ENCODE measurements at places on chromosomes 13 and 19.

- no peak for DNase-seq
Measured at GRCh38 chr19:10295305-10295846, 5.6 kb downstream of the ICAM5 start.

GRCh38 chr19:28640506-28640905 is 572.4 kb downstream of the UQCRFS1 start:
- DNase-seq = no peak

DNA sequence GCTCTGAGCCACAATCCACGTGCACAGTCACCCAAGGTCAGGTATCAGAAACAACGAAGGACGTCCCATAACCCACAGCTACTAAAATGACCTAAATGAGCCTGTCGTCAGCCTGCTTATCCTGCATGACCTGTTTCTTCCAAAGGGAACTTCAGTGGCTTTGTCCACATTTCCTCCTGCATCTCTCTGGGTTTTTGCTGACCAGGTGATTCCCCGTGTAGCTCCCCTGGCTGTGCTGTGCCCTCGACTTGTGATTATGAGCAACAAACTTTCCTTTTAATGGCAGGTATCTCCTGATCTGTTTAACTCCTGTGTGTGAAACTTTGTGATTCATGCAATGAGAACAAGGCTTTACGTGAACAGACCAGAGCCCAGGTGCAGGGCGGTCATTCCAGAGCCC is 81.0 kb downstream of the PEG3 start:
- DNase-seq = no peak

DNA sequence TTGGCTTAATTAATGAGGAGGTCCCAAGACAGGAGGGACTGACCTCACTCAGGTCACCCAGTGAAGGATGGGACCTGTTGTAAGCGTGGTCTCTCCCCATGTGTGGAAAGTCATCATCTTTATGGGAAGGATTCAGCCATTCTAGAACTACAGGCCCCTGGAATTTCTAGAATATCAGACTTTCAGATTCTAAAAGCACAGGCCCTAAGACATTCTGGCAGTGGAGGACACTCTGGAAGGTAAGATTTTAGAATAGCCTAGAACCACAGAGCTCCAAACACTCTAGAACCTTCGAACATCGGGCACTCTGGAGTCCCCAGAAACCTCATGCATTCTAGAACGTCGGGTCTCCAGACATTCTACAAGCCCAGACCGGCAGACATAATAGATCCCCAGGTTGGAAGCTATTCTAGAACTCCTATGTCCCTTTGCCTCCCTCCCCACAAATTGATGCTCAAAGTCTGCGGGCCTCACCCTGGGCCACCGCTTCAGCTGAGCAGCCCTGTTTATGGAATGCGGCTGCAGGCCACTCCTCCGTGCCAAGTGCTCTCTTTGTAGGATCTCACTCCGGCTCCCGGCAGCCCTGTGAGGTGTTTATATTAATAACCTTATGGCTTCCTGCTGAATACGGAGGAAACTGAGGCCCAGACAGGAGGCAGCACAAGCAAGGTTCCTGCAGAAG is 1.9 kb upstream of the KLK15 start:
- DNase-seq = no peak

DNA sequence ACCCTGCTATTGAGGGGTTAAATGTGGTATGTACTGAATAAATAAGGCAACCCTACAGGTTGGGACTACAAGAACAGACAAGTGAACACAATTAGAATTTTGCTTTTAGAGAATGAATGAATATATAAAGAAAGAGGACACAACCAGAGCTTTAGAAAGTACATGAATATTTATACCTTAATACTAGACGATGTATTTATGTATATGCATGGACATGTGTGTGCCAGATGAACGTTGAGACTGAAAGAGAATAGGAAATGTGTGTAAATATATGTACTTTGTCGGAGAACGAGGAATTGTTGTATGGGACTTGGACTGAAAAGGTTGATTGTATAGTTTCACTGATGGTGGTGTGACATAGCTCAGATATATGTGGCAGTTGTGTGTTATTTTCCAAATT is 9.3 kb upstream of the COG6 start:
- DNase-seq = no peak

GRCh38 chr13:33108620-33109019 is 92.4 kb downstream of the KL start:
- DNase-seq = no peak

DNA sequence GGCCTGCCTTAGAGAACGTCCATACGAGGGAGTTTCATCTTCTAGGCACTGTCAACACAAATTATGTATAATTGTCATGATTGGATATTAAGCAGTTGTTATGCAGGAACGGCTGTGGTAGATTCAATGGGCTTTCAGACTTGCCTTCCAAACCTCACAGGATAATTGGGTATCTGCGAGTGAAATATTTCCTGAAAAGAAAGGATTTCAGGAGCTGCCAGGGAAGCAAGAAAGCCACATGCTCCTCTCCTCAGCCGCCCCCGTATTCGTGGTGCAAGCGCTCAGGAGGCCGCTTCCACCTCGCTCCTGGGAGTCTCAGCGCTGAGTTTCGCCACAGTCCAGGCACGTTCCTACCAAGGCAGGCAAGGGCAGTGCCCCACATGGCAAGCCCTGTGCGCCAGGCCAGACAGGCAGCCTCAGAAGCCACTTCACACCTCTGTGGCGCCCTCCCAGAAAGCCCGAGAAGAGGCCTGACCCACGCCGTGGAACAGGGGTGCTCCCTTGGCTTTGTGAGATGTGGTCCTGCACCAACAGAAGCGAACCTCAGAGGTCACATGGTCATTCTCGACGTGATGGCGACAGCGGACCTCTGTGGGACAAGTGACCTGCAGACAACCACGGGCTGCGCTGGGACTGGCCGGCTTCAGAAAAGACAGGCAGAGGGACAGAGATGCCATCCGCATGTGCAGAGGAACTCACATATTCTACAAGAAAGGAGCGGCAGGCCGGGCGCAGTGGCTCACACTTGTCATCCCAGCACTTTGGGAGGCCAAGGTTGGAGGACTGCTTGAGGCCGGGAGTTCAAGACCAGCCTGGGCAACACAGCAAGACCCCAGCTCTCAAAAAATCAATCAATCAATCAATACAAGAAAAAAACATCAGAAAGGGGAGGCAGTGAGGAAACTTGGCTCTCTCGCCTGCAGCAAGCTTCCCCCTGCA is 41.4 kb downstream of the CEBPG start:
- no peak for DNase-seq

DNA sequence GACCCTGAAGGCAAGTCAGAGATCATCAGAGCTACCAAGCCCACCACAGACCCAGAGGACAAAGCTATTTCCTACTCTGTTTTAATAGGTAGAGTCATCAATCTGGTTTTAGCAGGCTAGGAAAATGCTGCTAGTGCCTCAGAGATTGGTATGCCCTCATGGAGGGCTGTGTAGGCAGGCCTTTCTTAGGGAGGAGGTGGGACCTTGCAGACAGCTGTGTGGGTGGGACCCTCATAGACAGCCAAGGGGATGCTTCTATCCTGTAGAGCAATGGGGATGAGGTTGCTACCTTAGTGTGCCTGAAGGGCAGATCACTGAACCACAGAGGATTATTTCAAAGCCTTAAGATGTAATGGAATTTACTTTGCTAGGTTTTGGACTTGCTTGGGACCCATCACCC is 534.9 kb upstream of the KLF12 start:
- no peak for DNase-seq

GRCh38 chr19:49629659-49630058 is 10.3 kb downstream of the RRAS start:
- DNase-seq = no peak

GRCh38 chr13:40026174-40026585 is 370.7 kb downstream of the COG6 start:
- DNase-seq = no peak

- DNase-seq = no peak
Measured at GRCh38 chr13:27797228-27797624, 4.9 kb downstream of the GSX1 start.

DNA sequence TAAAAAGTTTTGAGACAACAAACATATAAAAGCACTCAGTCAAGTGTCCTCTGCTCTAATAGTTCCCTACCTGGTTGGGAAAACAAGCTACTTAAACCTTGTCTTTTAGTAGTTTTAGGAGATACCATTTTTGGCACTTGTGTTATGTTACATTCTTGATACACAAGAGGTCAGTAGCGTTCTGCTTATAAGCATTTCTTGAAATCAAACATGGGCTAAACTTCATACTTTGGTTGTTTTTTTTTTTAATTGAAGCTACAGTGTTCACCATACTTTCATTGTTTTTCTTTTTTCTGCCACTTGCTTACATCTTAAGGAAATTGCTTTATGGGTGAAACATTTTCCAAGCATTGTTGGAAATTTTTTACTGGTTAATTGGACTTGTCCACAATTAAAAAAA is 12.9 kb downstream of the NHLRC3 start:
- no peak for DNase-seq

GRCh38 chr13:36769126-36769525 is 49.9 kb upstream of the RFXAP start:
- no peak for DNase-seq

GRCh38 chr19:40284501-40285352 is at the start of gene AKT2:
Gene AKT2, minus strand, starts transcription at chr19:40285345. Its CDS starts 20,078 bp downstream, at chr19:40265267.
- DNase-seq = no peak

DNA sequence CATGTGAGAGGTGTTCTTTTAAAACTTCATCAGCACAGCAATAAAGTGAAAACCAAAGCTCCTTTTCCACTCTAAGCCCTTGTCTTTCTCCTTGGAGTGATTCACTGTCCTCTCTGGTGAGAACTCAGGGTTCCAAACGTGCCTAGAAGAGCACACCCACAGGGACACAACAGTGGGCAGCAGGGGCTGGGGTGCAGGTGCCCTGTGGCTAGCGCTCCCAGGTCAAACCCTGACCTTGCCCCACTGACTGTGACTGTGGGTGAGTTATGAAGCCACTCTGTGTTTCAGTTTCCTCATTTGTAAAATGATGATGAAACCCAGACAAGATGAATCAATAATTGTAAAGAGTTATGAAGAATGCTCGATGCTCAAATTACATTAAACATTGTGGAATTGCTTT is 37.6 kb upstream of the IGFL1 start:
- DNase-seq = no peak

GRCh38 chr13:48188131-48188530 is 44.9 kb upstream of the ITM2B start:
- DNase-seq = no peak

DNA sequence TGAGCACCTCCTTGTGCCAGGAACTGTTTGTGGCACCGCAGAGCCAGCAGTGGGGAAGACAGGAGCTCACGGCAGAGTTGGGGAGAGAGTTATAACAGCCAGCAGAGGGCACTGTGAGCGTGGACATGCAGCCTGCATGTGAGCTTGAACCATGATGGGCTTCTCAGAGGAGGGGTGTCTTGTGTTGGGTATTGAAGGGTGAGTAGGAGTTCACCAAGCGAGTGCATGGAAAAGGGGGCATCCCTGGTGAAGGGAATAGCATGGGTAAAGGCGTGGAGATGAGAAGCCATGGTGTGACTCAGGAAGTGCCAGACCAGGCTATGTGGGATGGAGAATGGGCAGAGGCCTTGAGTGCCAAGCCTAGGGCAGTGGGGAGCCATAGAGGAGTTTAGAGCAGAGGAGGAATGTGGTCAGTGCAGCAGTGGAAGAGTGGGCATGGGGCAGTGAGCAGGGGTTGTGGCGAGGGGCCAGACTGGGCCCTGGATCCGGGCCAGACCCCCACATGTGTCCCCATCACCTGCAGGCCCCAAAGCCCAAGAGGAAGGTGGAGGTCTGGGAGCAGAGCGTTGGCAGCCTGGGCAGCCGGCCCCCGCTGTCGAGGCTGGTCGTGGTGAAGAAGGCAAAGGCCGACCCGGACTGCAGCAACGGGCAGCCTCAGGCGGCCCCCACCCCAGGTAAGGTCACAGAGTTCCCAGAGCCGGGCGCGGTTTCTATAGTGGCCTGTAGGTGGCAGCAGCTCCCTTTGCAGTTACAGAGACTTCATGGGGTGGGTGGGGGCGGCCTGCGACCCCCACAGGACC is 11.8 kb upstream of the SHD start:
- peak; percentile 36 for DNase-seq

GRCh38 chr13:79775830-79776229 is 294.9 kb downstream of the NDFIP2 start:
- no peak for DNase-seq

DNA sequence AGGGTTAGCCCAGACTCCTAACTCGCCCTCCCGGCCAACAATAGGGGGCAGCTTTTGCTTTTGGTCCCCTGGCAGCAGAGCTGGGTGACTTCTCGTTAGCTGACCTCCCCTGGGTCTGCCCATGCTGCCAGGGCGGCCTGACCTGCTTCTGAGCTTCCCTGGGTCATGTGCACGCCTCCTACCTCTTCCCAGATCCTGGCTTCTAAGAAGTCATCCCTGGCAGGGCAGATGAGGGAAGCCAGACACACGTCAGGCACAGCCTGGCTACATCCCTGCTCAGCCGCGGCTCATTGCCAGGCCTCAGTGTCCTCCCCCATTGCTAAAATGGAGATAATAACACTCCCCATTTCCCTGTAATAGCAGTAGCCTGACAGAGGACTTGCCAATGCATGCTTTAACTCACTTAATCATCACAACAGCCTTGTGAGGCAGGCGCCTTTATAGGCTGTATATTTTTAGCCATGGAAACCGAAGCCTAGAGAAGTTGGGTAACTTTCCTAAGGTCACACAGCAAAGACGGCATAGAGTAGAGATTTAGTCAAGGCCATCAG is 2.1 kb downstream of the KCNK6 start:
- peak; percentile 47 for DNase-seq

DNA sequence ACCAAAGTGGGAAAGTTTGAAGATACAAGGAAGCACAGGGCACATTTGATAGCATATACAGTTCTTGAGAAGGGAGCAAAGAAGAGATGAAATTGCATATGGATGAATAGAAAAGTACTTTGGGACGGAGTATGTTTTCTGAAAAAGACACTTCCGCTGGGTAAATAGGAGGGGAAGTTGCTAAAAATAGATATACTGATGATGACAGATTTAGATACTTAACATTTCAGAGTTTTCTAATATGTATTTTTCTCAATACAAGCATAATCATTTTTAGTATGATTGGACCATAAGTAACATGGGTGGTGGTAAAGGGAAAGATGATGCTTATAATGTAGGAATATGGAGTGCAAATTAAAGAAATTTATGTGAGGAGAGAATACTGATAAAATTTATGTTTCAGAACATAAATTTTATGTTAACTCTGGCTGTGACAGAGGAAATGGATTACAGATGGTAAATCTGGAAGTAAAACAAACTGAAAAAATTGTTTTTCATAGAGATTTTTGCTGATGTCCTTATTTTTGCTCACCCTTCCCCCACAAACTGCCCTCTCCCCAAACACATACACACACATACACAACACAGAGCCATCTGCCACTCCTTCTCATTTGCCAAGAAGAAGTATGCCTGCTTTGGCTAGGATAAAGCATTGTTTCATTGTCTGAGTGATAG is 583.9 kb upstream of the MIR17HG start:
- DNase-seq = no peak

- DNase-seq = no peak
Measured at GRCh38 chr19:8087876-8088275, 35.3 kb downstream of the CCL25 start.

- DNase-seq = no peak
Measured at GRCh38 chr13:98020271-98020670, 66.8 kb downstream of the IPO5 start.

DNA sequence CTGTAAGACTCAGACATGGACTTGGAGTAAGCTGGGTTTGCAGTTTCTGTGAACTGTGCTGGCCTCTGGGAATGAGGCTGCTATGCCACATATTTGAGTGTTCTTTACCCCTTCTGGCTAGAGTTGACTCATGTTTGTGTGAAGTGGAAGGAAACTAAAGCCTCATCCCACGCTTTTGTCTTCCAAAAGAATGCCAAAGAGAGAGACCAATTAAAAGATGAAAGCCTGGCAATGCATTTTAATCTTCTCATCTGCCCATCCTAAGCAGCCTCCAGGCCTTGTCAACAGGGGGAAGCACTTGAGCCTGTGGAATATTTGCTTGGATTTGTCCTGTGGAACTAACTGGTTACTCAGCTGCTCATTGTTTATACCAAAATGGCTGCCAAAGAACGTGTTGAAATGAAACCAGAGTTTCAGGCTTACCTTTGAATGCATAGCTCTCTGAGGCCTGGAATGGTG is 49.1 kb downstream of the LMO7 start:
- DNase-seq = no peak

All from omental fat pad (tissue), 4 donors.